ENCODE measurements at places on chromosomes 1 and 21. TPM values are rescaled to one million over a fixed set of nuclear protein-coding genes. Genes with fewer than 3 reads are reported as not detected.
A peak's percentile ranks its signal among the peaks of the same experiment; 100 is the strongest.

DNA sequence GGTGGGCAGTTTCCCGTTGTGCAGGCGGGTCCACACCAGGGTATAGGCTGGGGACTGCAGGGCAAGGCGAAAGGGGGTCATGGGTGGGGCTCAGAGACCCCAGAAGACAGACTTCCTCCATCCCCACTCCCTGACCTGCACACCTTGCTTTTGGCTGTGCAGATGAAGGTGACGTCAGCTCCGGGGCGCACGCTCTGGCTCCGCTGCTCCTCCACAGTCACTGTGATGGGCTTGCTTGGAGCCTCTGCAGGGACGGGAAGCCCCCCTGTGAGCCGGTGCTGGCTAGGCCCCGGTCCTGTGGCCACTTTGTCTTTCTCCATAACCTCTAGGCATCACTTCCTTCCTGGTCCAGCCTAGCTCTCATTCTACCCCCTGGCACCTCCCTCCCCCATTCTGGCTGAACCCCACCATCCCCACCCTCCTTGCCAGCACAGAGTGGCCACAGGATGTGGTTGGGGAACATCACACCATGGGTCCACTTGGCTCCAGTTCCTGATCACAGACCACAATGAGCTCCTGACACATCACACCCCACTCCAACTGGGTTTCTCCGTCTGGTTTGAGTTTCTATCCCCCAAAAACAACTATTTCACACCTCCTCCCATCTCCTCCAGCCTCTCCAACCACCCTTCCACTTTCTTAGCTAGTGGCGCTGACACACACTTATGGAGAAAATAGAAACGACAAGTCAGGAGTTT, 45.2 kb downstream of the LDLRAD2 start:
- H3K27me3 ChIP-seq, result no peaks in the 10 kb centered on the region
- H3K27ac ChIP-seq, result peak overlapping the region; percentile 70
- H3K36me3 ChIP-seq, result peaks cover 38% of the 10 kb centered on the region
- no peaks in the 10 kb centered on the region for H3K4me1 ChIP-seq
- no peak for DNase-seq
- no peak overlapping the region for H3K4me3 ChIP-seq

GRCh38 chr1:209787551-209787950, 3.2 kb upstream of the C1orf74 start:
- no peak overlapping the region for H3K27ac ChIP-seq
- no peak overlapping the region for H3K4me3 ChIP-seq
- no peak for DNase-seq
- H3K27me3 ChIP-seq, result no peaks in the 10 kb centered on the region
- H3K4me1 ChIP-seq, result peaks cover 17% of the 10 kb centered on the region
- peaks cover 6% of the 10 kb centered on the region for H3K36me3 ChIP-seq

- no peaks in the 10 kb centered on the region for H3K4me1 ChIP-seq
- DNase-seq, result peak; percentile 42
- H3K27me3 ChIP-seq, result no peaks in the 10 kb centered on the region
- no peak overlapping the region for H3K4me3 ChIP-seq
These were observed 6.3 kb upstream of the CD247 start for GRCh38 chr1:167524651-167525050.

GRCh38 chr1:79633456-79633855, 626.9 kb upstream of the ADGRL4 start:
- H3K27me3 ChIP-seq, result no peaks in the 10 kb centered on the region
- DNase-seq, result no peak
- no peaks in the 10 kb centered on the region for H3K36me3 ChIP-seq
- no peaks in the 10 kb centered on the region for H3K4me1 ChIP-seq
- H3K4me3 ChIP-seq, result no peak overlapping the region

GRCh38 chr1:87513966-87514660, 185.4 kb downstream of the LMO4 start:
- H3K4me1 ChIP-seq, result no peaks in the 10 kb centered on the region
- H3K27me3 ChIP-seq, result no peaks in the 10 kb centered on the region
- no peaks in the 10 kb centered on the region for H3K36me3 ChIP-seq

DNA sequence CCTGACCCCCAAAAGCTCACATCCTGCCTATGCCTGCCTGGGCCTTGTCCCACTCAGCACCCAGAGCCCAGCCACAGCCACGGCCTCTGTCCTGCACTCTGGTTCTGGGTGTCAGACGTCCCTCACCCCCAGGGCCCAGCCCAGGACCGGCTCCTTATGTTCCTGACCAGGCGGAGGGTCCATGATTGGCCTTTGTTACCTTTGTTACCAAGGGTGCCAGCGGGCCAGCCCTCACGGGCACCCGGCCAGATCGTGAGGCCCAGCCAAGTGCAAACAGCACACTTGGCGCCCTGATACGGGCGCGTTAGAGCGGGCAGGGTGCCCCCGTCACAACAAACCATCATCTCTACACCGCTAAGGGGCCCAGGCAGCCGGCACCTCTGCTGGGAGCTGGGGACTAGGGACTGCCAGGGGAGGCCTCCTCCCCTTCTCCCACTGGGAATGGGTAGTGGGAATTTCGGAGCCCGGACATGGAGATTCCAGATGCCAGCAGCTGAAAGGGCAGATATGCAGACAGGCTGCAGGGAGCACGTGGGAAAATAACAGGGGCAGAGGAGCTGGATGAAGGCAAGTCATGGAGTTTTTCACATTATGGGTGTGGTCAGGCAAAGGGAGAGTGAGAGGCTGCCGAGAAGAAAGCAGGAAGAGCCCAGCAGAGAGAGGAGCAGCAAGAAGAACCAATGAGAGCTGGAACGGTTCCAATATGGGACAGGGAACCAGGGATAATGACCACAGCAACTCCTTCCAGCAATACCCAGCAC, 22.1 kb downstream of the HSPG2 start:
- H3K4me3 ChIP-seq, result no peak overlapping the region
- H3K27ac ChIP-seq, result peak overlapping the region; percentile 95
- H3K4me1 ChIP-seq, result peaks cover 66% of the 10 kb centered on the region
- H3K36me3 ChIP-seq, result no peaks in the 10 kb centered on the region

GRCh38 chr1:174519844-174520243, 72.1 kb downstream of the GPR52 start:
- no peak for DNase-seq
- H3K4me1 ChIP-seq, result no peaks in the 10 kb centered on the region

- H3K27me3 ChIP-seq, result no peaks in the 10 kb centered on the region
- H3K4me1 ChIP-seq, result no peaks in the 10 kb centered on the region
- no peak within 1 kb of the TSS for H3K27ac ChIP-seq
- no peak for DNase-seq
- no peaks in the 10 kb centered on the region for H3K36me3 ChIP-seq
These were observed at the start of gene MSH4 for GRCh38 chr1:75796376-75797272. Gene MSH4, plus strand, starts transcription at chr1:75796882. Its CDS starts 104 bp downstream, at chr1:75796986.

TRIM62 gene
- 11.1 TPM for total RNA-seq

OR2G2 gene
- total RNA-seq, result not detected

TMEM82 gene
- total RNA-seq, result not detected

C1orf185 gene
- total RNA-seq, result not detected

CLEC20A gene
- not detected for total RNA-seq

HSD3B1 gene
- not detected for total RNA-seq

APCS gene
- total RNA-seq, result not detected

ESRRG gene
- total RNA-seq, result 1.5 TPM

SPOCD1 gene
- 0.66 TPM for total RNA-seq

GBP4 gene
- total RNA-seq, result 7.8 TPM

AIM2 gene
- 1.5 TPM for total RNA-seq

NOTCH2 gene
- total RNA-seq, result 108 TPM

ETV3L gene
- total RNA-seq, result not detected

Data from tibial nerve (tissue), 4 donors.